NCI-H187 (cell line): ENCODE measurements at places on chromosomes 7 and 10.

DNA sequence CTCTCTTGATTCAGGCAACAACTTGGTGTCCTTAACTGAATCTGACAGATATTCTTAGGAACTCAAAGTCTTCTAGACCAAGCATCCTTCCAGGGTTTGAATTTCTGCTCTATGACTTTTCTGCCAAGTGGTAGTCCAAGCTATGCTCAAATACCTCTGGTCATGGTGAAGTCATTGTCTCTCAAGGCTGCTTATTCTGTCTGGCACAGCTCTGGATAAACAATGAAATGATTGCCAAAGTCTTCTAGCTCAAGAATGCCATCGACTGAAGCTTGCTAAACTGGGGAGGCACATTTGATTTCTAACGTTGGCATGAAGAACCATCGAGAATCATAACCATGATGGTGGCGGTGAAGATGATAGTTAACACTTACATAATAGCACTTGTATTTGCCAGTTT lies 116.2 kb upstream of the MKX start:
- DNase-seq: no peak

GRCh38 chr10:80486785-80487420 lies 32.8 kb downstream of the TSPAN14 start:
- DNase-seq: no peak

- no peak for DNase-seq
Observed at GRCh38 chr7:134916171-134916883, 70.0 kb upstream of the AGBL3 start.

- DNase-seq: no peak
Observed at GRCh38 chr10:14773551-14774213, 1.0 kb downstream of the FAM107B start.

GRCh38 chr7:128458956-128459355 lies 3.3 kb downstream of the HILPDA start:
- DNase-seq: no peak

GRCh38 chr10:28331841-28332240 lies 29.0 kb upstream of the MPP7 start:
- DNase-seq: no peak

GRCh38 chr7:6147627-6148026 lies 116.5 kb downstream of the ANKRD61 start:
- DNase-seq: no peak

- DNase-seq: no peak
Observed at GRCh38 chr10:110597476-110597875, 30.0 kb downstream of the SMC3 start.

DNA sequence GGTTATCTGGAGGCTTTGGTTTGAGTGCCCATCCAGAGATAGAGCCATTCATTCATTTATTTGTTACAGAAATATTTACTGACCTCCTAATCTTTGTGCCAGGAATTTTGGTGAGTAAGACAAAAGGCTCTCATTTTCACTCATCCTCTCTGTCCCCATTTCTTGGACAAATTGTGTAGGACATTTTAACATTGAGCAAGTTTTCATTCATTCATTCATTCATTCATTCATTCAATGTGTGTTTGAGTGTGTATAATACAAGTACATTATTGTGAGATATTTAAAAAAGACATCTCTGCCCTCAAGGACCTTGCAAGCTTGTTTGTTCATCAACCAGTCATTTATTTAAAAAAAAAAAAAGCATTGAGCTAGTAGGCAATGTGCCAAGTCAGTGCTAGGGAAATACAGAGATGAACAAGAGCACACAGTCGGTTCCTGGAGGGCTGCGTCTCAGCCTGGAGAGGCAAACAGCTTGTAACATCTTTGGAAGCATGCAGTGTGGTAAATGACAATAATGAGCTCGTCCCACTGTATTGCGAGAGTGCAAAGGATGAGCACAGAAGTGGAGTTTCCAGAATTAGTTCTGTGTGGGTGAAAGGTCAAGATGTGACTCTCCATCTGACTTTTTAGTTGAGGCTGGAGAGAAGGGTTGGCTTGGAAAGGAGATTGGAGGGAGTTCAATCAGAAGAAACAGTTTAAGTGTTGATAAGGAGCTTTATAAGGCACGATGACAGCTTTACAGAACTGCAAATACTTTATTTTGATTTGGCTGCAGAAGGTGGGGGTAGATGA lies 50.5 kb upstream of the HBP1 start:
- no peak for DNase-seq

DNA sequence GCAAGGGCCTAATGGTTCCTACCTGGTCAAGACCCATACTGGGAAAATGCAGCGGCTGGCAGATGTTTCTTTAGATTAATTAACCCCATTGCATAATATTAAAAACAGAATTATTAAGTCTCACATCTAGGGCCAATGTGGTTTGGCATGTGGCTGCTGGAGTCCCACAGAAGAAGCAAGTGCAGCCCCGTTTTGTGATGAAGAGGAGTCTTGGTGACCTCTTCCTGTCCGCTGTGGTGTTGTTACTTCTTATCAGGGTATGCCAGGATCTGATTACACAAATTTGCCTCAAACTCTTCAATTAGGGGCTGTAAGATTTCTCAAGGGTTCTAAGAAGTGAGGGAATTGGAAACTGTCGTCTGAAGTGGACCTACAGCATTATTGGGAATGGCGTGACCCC lies 240.3 kb downstream of the SEC23IP start:
- DNase-seq: no peak

- no peak for DNase-seq
Observed at GRCh38 chr10:107930037-107930436, 765.5 kb upstream of the SORCS1 start.

GRCh38 chr10:3330663-3331062 lies 158.1 kb upstream of the PITRM1 start:
- DNase-seq: no peak
